ENCODE measurements at places on chromosomes 6 and 20.
A peak's percentile ranks its signal among the peaks of the same experiment; 100 is the strongest.

GRCh38 chr6:111033628-111034289, 51.9 kb downstream of the RPF2 start:
- DNase-seq = no peak

DNA sequence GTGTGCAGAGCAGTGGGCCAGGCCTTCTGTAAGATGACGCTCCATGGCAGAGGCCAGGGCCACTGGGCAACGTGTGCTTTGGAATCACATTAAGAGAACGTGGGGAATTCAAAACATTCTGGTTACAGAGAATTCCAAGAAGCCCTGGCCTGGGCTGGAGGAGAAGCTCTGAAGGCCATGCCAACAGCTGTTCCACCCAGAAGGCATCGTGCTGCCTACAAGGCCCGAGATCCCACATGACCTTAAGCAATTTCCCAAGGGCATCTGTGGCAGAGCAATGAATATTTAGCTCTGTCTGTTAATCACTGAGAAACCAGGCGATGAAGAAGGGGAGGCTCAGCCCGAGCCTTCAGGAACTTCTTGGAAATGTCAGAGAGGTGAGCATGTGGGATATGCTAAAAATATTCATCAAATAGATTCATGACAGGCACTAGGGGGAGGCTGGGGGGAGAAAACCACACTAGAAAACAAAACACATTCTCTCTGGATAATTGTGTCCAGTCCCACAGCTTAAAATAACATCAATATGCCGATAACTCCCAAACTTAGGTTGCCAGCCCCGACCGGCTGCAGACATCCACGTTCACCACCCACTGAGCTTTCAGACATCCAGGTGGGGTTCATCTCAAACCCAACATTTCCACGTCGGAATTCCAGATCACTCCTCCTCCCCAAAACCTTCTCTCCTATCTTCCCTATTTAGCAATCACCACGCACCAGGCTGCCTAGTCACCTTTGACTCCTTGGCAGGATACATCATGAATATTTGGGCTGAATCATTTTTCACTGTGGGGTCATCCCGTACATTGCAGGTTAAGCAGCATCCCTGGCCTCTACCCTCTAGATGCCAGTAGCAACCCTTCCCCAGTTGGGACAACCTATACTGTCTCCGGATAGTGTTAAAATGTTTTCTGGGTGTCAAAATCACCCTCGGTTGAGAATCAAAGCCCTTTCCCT, 6.6 kb downstream of the SULF2 start:
- no peak for DNase-seq

GRCh38 chr6:7911345-7911725, 747 bp upstream of the TXNDC5 start:
- DNase-seq = no peak

- peak; percentile 77 for DNase-seq
These were observed 17.9 kb upstream of the EXOC2 start for GRCh38 chr6:710601-711571.

GRCh38 chr6:102488729-102489128, 1095.2 kb downstream of the GRIK2 start:
- no peak for DNase-seq

DNA sequence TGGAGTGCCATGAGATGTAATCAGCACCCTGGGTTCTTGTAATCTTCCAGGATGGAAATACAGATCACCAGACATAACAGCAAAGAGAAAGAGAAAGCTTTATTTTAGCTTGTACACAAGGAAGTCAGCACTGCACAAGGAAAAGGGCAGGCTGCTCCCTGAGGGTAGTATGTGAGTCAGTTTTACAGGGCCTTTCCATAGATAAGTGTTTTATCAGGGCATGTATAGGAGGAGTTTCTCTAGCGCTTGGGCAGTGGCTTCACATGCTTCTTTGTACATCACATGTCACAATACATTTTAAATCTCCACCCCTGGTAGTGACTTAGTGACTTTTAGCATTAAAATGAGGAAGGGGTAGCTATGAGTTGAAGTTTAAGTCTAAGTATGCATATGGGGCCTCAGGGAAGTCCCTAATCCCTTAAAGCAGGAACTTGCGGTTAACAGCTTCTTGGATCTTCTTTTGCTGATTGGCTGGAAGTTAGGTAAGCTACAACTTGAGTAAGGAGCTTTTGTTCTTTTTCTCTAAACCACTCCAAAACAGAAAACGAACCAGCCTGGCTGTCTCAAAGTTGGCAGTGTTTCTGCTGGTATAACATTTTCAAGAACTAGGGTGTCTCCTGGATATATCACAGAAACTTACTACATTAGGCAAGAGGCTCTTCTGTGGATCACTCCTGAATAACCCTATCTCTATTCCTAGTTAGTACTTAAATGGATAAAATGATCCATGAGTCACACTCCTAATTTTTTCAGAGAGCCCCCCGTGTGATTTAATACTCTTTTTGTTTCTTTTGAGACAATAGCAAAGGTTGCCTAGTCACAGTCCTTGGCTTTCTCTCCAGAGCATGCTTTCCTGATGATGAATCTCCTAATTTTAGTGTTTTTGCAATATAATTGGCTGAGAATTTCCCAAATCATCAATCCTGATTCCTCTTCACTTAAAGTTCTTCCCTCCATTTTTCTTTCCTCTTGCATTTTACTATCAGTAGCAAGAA, 60.2 kb downstream of the MRAP2 start:
- peak; percentile 23 for DNase-seq

GRCh38 chr6:158154816-158155215, 13.2 kb downstream of the SERAC1 start:
- DNase-seq = no peak

- DNase-seq = no peak
These were observed 107.2 kb downstream of the ATP9A start for GRCh38 chr20:51660672-51661608.

GRCh38 chr6:87710090-87710489, 8.1 kb upstream of the AKIRIN2 start:
- DNase-seq = no peak

DNA sequence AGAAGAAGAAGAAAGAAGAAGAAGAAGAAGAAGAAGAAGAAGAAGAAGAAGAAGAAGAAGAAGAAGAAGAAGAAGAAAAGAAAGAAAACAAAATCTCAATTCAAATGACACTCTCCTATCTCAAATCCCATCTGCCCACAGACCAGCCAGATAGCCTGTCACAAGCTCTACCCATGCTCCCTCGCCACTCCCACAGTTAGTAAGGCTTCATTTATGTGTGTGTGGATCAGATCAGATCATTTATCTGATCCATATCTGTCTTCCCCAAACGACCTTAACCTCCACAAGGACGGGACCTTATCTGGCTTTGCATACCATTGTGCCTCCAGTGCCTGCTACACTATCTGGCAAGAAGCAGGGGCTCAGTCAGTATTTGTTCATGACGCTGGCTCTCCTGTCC, 81.9 kb upstream of the RREB1 start:
- no peak for DNase-seq

DNA sequence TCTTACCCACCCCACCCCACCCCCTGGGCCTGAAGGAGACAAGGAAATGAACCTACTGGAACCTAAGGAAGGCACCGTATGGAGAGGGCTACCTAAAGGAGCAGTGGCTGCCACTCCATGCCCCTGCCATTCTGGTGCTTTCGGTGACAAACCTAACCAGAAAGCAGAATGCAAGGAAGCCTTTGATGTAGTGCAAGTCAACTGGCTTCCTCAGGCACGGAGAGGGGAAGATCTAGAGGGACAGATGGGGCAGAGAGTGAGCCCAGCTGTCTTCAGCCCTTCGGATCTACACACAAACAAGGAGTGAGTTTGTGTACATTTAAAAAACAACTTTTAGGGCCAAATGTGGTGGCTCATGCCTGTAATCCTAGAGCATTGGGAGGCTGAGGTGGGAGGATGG, 39.5 kb downstream of the PPP1R16B start:
- DNase-seq = no peak

DNA sequence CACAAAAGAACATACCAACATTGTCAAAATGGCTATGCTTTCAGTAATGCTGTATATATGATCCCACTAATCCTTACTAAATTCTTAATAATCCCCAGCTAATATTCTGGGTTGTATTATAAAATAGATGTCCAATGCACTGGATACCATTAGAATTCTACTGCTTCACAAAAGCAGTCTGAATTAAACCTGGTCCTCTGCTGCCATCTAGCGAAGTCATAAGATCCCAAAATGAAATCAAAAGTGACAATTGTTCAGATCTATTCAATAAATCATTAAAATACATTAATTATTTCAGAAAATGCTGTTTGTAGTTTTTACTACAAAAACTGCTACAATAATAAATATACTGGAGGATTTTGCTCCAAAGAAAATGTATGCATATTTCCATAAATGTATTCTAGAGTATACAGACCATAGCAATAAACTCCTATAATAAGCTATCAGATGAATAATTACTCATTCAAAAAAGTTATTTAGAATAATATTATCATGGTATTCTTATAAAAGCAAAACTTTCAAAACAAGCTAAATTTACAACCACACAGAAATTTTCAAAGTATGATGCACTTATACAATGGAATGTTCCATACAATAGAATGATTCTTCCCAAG, 92.6 kb downstream of the RNGTT start:
- no peak for DNase-seq

GRCh38 chr20:50004229-50004628, 21.4 kb downstream of the SNAI1 start:
- no peak for DNase-seq
